Nucleus accumbens (tissue), 56 donors: ENCODE measurements at places on chromosomes 6 and 20.

GRCh38 chr6:135514706-135515105 lies 17.2 kb upstream of the AHI1 start:
- no peak for DNase-seq

DNA sequence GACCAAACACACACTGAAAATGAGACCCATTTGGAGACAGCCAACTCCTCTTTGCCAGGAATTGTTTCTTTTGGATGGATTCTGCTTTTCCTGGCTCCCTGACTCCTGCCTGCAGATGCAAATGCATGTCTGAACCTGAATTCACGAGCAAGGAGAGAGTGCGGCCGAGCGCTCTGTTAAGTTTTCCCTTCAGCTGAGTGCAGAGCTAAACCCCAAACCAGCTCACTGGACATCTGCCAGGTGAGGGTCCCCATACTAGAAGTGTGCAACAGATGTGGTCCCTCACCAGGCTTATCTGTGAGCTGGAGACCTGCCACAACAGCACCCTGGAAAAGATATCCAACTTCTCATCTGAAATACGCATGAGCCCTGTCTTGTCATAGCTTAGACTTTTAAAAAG lies 59.0 kb downstream of the CD164 start:
- DNase-seq: no peak

DNA sequence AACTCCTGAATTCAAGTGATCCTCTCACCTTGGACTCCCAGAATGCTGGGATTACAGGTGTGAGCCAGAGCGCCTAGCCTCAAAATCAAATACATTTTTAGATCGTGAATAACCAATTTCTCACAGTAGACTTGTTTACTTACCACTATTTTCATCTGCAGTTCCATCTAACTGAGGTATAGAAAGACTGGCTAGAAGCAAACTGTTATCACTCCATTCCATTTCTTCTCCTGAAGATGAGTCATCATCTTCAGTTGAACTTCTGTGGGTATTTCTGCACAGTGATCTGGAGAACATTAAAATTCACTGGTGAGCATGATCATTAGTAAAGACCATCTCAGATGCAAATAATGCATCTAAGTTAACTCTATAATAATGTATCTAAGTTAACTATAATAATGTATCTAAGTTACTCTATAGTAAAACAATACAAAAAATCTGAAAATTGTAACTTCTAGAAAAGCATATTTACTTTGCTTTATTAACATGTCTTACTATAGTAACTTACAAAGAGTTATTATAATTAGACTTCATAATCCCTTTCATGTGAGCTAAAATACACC lies 105.4 kb downstream of the REV3L start:
- no peak for DNase-seq

GRCh38 chr20:60011512-60012507 lies 53.6 kb downstream of the CDH26 start:
- DNase-seq: no peak

DNA sequence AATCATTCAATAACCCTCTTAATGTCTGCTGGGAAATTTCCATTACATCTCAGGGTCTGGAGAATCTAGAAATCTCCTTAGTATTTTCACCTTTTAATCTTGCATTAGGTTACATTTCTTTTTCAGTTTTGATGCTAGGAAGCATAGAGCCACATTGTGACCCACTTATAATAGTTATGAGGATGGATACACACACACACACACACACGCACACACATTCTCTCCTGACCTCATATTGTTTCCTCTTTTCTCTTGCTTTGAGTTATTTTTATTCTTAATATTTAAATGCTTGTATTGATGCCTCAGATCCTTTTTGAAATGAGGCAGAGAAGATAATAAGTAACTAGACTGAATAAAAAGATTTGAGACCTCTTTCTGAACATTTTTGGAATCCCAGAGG lies 128.4 kb downstream of the KLHL32 start:
- no peak for DNase-seq

DNA sequence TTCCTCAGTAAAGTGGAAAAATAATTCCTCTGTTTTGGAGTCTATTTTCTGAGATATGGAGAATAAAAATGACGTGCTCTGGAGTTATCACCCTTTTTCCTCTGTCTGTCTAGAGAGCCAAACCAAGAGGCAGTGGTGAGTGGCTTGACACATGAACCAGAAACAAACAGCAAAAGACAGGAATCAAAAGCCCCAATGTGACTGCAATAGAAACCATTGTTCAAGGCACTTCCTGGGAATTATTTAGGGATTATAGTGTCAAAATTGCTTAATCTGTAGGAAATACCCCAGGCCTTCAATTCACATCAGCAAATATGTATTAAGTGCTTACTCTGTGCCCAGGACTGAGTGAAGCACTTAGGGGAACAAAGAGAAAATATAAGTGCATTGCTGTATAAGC lies 560.4 kb upstream of the JAG1 start:
- no peak for DNase-seq

DNA sequence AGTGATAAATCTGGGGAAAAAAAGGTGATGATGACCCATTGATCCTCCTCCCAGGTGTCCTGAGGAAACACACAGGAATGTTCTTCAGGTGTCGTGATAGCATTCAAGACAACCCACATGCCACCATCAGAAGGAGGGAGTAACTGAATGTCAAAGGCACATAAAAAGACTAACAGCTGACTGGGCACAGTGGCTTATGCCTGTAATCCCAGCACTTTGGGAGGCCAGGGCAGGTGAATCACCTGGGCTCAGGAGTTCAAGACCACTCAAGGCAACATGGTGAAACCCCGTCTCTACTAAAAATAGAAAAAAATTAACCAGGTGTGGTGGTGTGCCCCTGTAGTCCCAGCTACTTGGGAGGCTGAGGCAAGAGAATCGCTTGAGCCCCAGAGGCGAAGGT lies 82.3 kb upstream of the CST7 start:
- no peak for DNase-seq

DNA sequence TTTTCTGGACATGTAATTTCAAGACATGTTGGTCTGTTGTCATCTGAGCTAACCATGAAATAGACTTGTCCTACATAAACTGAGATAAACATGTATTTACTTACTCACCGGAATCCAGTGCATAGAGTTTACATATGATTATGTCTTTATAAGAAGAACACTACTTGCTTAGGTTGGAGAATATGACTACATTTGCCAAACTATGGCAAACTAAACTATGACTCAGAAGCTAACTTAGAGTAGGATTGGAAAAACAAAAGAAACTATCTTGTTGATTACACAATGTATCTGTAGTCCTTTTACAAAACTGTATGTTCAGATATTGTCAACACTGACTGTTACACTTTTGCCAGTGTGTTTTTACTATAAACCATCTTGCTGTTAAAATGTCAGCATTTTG lies 113.3 kb downstream of the CRYBG1 start:
- no peak for DNase-seq

DNA sequence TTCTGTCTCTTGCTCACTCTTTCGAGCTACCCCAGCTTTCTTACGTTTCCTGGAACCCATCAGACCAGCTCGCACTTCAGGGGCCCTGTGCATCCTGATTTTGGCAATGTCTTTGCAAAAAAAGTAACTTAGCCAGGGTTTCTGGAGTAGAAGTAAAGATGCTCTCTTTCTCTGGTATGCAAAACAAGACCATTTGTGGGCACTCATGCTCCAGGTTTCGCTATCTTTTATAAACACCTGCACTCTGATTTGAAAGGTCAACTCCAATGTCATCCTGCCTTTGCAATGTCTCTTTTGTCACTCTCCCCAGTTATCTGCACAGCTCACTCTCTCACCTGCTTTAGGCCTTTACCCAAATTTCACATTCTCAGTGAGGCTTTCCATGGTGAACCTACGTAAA lies 869.1 kb downstream of the QKI start:
- DNase-seq: no peak

- DNase-seq: no peak
These were observed 5.0 kb upstream of the SLC22A3 start for GRCh38 chr6:160343144-160343543.

DNA sequence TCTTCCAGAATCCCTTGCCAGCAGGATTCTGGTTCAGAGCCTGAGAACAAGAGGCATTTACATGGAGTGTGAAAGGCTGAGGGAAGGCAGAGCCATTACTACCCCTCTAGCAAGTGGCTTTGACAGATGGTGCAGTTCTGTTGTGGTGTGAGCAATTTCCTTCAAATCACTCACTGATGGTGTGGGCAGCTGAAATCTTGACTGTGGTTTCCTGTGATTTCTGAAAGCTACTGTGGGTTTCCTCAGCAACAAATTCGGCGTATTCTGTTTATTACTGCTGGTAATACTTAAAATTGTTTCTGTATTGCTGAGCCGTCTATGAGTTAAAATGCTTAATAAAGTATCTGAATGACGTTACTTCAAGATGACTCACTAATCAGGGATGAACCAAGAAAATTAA lies 181.5 kb upstream of the TCF21 start:
- no peak for DNase-seq

DNA sequence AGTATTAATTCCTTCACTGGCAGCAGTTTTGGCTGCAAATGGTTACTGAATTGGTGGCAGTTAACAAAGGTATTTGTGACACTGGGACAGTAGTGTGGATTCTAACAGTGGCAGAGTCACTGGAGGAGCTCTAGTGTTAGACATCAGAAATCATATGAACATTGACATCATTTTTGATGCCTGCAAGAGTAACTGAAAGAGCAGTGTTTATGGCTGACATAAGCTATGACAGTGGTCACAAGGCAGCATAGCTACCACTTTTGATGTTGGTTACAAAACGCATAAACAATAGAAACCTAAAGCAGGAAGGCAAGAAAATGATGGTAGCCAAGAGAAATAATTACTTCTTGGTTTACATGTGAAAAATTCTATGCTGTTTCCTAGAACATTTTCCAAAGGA lies 326.7 kb upstream of the MAN1A1 start:
- no peak for DNase-seq

GRCh38 chr6:38391626-38392579 lies 247.8 kb downstream of the BTBD9 start:
- DNase-seq: no peak

DNA sequence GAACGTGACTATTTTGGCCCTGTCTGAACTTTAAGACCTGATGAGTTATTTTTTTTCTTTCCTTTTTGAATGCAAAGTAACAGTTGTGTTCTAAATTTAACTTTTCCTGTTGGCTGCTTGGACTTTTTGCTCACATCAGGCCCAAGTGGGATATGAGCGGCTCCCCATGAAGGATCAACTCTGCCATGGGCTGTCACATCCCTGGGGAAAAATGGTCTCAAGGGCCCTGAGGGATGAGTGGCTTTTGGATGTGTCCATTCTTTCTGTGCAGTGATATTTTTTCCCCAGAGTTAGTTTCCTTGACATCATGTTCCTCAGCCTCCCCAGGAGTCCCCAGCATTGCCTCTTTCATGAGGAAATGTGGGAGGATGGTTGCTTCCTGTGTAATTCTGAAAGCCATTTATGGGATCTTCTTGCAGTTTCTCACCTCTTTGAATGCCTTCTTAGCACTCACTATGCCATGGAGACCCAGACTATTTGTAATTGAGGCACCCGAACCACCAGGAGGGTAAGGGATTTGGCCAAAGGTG lies 92.5 kb downstream of the SLC24A3 start:
- no peak for DNase-seq

DNA sequence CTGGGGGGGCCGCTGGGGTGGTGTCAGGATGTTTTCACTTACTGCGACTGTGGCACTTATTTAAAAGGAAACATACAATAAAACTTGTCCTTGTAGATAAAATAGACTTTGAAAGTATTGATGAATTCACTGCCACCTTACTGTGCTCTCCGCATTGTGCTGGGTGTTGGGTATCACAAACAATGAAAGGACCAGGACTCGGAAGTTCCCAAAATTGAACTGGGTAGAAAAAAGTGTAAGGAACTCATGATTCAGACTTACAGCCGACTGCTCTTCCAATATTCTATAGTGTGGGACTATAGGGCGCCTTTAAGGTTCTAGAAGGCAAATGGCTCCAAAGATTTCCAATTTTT lies 32.1 kb upstream of the ID4 start:
- DNase-seq: no peak

DNA sequence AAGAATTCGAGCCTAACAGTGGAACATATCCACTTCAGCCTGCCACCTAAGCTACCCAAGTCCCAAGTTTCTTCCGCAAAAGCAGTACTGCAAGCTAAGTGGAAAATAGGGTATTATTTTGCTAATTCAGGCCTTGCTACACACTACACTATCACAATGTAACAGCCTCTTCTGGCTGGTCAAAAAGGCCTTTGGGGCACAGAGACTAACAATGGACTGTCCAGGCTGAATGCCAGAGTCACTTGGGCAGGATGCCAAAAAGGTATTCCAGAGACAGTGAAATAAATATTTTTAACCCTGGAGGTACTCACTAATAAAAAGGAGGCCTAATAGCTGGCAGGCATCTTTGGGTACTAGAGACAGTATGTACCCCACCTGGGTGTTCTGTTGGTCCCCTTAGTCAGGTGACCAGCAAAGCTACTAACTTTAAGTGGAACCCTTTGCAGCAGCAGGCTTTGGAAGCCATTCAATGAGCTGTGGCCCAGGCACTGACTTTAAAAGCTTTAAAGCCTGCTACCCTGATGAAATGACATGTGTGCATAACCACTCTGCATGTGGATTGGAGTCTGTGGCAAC lies 692.1 kb downstream of the HTR1B start:
- no peak for DNase-seq

- DNase-seq: no peak
These were observed 129.1 kb downstream of the TNFRSF21 start for GRCh38 chr6:47180633-47181032.

DNA sequence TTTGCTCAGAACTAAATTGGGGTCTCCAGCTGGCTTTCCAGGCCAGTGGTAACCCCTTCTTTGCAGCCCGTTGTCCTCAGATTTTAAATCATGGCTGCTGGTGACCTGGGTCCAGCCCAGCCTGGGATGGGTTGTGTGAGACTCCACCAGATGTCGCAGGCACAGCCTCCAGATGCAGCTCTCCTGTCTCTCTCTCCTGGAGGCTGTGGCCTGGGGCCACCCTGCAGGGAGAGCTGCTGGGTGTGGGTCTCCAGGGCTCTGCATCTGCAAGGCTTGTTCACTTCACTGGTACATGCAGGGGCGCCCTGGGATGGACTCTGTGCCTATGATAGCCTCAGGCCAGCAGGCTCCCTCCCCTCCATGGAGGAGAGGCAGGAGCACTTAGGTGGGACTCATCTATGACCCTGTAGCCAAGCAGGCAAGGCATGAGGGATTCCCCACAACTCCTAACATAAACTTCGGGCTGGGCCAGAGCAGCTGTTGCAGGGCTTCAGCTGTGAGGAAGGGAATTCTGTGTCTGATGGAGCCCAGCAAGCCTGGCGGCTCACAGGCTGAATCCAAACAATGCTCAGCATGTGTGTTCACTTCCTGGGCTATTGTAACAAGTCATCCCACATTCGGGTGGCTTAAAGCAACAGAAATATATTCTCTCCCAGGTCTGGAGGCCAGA lies 94.7 kb upstream of the NXT1 start:
- DNase-seq: no peak

DNA sequence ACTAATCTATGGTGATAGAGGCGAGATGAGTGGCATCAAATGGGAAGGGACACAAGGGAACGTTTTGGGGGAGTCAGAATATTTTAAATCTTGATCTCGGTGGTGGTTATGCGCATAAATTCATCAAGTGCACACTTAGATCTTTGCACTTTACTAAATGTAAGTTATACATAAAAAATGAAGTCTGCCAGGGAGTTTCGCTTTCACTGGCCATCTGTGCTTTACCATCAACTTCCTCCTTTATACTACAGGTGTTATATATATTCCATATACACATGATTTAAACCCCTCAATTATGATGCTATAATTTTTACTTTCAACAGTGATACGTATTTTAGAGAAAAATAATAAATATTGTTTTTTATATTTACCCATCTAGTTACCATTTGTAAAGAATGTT lies 97.6 kb upstream of the AKIRIN2 start:
- no peak for DNase-seq

GRCh38 chr6:169144356-169144755 lies 109.3 kb downstream of the THBS2 start:
- no peak for DNase-seq
